Cortex of kidney (tissue), 1 donor: ENCODE measurements at places on chromosomes 5 and 9.

DNA sequence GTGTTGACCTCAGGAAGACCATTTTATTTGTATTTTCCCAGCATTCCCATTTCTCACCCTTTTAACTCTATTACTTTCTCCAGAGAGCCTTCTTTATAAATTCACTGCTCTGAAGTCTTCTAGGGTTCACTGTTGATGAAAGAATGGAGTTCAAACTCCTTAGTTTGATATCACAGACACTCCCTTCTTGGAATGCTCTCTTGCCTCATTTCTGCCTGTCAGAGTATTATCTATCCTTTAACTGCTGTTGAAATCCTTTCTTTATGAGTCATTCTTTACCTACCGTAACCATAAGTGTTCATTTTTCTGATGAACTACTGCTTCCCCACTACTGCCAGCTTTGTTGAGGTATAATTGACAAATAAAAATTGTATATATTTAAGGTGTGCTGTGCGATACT lies 4.3 kb downstream of the RIC1 start:
- no peak for DNase-seq

DNA sequence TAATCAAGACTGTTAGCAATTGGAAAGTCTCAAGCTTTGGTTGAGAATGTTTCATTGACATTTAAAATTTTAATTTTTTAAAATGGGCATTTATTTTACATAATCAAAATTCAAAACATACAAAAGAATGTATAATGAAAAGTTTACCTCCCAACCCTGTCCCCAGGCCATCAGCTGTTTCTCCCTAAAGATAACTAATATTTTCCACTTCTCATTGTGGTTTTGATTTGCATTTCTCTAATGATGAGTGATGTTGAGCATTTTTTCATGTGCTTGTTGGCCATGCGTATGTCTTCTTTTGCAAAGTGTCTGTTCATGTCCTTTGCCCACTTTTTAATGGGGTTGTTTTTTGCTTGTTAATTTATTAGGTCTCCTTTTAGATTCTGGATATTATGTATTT lies 11.4 kb upstream of the MACIR start:
- no peak for DNase-seq

- DNase-seq = no peak
These were observed 52.3 kb upstream of the MYOT start for GRCh38 chr5:137815202-137815990.

DNA sequence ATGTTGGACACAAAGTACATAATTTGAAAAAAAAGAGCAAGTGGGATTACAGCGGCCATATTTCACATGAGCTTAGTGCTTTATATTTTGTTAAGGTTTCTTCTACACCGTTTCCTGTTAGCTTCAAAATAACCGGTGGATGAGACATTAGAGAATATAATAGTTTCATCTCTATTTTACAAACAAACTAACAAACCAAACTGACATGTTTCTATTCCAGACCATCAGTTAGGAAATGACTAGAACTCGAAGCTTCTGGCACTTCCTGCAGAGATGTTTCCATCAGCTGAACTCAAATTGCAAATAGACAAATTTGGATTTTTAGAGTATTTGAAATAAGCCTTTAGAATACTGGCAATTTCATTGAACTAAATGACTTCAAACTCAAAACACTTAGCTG lies 86.5 kb downstream of the MTRR start:
- no peak for DNase-seq

DNA sequence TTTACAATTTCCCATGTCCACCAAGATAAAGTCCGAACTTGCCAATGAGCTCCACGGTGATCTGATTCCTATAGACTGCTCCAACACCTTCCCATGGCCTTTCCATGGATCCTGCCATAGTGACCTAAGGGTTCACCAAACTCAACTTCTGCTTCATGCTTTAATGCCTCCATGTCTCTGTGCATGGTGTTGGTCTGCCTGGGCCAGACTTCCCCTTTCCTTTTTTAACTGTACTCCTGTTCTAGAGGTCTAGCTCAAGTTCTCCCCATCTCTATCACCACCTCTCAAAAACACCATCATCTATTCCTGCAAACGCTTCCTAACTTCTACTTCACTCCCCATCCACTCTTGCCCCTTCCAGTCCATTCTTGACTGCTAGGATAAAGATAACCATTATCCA lies 14.8 kb upstream of the SMARCA2 start:
- no peak for DNase-seq

- DNase-seq = no peak
These were observed 53.9 kb downstream of the TTLL11 start for GRCh38 chr9:122039234-122039633.

DNA sequence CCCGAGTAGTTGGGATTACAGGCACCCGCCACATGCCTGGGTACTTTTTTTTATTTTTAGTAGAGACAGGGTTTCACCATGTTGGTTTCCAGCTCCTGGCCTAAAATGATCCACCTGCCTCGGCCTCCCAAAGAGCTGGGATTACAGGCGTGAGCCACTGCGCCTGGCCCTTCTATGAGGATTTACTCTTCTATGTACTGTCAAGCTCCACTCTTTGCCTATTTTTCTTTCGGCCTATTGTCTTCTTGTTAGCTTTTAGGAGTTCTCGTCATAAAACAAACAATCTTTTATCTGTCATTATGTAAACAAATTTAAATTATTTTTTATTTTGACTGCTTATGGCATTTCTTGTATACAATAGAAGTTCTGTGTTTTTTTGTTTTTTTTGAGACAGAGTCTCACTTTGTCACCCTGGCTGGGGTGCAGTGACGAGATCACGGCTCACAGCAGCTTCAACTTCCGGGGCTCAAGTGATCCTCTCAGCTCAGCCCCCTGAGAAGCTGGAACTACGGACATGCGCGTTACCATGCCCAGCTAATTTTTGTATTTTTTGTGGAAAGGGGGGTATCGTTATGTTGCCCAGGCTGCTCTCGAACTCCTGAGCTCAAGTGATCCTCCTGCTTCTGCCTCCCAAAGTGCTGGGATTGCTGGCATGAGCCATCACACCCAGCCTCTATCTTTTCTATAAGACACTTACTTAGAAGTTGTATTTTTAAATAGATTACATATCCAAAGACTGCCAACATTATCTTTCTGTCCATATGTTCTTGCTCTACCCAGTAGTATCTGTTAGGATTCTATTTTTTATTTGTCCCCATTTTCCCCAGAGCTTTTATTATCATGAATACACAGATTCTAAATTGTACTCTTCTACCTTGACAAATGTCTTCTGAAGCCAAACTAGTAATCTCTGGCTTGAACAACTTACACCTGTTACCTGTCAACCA lies 29.2 kb downstream of the CSNK1A1 start:
- no peak for DNase-seq
